Uterine smooth muscle cell (primary cell): ENCODE measurements at places on chromosomes 3 and 15. TPM values are rescaled to one million over a fixed set of nuclear protein-coding genes. Genes with fewer than 3 reads are reported as not detected.

Gene GOLGA6L10
- total RNA-seq, result 0.11 and 1.00 TPM in 2 replicates

Gene GRIP2
- 0.22 and 0.37 TPM in 2 replicates for total RNA-seq

Gene CHL1
- total RNA-seq, result under 0.01 TPM in 2 replicates

Gene CCDC66
- 28.2 and 31.7 TPM in 2 replicates for total RNA-seq

Gene RTF1
- 15.7 and 16.0 TPM in 2 replicates for total RNA-seq

Gene LRRC2
- total RNA-seq, result 1.9 and 7.4 TPM in 2 replicates

Gene BFSP2
- not detected in 2 replicates for total RNA-seq

Gene PLA2G4D
- not detected in 2 replicates for total RNA-seq

Gene FGD5
- total RNA-seq, result 0.11 and 0.37 TPM in 2 replicates

Gene SH2D7
- total RNA-seq, result not detected in 2 replicates

Gene SEMA3B
- 6.8 and 29.5 TPM in 2 replicates for total RNA-seq

Gene PIGZ
- total RNA-seq, result 2.1 and 3.9 TPM in 2 replicates

Gene C3orf49
- total RNA-seq, result not detected in 2 replicates

Gene SEMA3F
- total RNA-seq, result 0.25 and 0.55 TPM in 2 replicates

Gene CTXN2
- total RNA-seq, result not detected in 2 replicates

Gene ZPLD1
- total RNA-seq, result 0.62 TPM in 1 of 2 replicates, not detected in the other

Gene CLDN18
- total RNA-seq, result 0.12 TPM in 1 of 2 replicates, not detected in the other

Gene KLHL40
- not detected in 2 replicates for total RNA-seq

Gene CFAP91
- total RNA-seq, result 0.62 and 0.77 TPM in 2 replicates

Gene CFAP100
- not detected in 2 replicates for total RNA-seq
